ENCODE measurements at places on chromosomes 4 and X.
A peak's percentile ranks its signal among the peaks of the same experiment; 100 is the strongest.

DNA sequence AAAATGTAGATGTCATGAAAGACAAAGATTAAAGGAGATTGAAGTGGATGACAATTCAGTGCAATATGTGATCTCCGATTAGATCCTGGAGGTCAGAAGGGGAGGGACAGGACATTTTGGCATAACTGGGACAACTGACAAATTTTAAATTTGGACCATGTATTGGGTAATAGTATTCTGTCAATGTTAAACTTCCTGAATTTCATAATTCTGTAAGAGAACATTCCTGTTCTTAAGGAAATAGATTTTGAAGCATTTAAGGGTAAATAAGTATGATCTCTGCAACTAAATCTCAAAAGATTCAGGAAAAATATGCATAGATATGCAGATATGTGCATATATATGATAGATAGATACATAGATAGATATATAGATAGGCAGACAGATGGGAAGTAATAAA lies 11.0 kb downstream of the ODAPH start:
- DNase-seq = no peak

DNA sequence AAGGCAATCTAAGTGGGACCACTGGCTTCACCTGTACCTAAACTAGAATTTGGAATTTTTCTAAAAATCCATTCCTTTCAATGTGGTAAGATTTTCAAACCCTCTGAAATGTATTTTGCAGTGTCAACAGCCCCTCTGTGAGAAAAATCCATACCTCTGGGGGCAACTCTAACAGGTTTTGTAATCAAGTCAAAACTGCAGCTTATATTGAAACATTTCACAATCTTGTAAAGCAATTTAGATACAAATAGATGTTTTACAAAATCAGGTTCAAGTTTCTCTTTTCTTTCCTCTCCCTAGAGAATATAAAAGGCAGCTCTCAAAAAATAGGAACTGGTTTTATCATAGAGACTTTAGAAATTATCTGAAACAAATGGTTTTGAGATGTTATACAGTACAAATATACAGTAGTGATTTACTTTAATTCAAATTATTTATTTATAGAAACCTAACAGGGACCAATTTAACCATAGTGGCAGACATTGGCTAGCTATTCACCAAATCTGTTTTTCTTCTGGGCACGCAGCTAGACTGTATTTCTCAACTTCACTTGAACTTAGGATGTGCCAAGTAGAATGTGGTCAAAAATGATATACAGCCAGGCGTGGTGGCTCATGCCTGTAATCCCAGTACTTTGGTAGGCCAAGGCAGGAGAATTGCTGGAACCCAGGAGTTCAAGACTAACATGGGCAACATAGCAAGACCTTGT lies 36.3 kb upstream of the SPINK2 start:
- DNase-seq = no peak

- no peak for DNase-seq
Measured at GRCh38 chrX:10288373-10288975, 131.7 kb downstream of the CLCN4 start.

DNA sequence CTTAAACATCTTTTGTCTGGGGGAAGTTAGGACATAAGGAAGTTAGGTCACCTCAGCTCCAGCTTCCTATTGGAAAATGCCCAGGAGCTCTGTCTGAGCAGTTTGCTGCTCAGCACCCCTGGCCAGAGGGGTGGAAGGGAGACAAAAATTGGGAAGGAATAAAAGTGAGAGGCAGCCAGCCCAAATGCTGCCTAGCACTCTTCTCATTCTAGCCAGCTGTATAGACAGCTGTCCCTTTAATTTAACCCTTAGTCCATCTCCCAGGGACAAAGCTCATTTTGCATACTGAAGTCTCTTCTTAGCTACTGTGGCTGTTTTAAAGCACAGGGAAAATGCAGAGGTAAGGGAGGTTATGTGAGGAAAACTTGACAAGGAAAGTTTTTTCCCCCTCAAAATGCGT lies 89.5 kb upstream of the CITED1 start:
- no peak for DNase-seq

GRCh38 chr4:113355550-113356371 lies 306.3 kb downstream of the ANK2 start:
- peak; percentile 85 for DNase-seq

DNA sequence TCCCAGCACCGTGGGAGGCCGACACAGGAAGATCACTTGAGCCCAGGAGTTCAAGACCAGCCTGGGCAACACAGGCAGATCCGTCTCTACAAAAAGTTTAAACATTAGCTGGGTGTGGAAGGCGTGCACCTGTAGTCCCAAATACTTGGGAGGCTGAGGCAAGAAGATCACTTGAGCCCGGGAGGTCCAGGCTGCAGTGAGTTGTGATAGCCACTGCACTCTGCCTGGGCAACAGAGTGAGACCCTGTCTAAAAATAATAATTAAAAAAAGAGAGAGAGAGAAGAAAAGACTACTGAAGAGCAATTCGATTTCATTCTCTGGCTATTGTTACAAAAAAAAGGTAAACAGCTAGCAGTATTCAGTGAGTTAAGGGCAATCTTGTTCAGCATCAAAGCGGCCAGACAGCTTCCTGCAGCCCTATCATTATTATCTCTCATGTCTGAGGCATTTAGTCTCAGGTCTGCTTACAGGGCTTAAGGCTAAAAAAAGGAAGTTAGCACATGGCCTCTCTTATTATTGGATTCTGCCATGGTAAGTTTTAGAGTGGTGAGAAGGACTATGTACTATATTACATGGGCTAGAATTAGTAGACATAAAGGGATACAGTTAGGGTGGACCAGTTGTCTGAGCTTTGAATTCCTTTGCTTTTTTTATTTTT lies 37.9 kb downstream of the ARHGEF6 start:
- DNase-seq = no peak

GRCh38 chrX:121851033-121851432 lies 803.6 kb downstream of the GLUD2 start:
- peak; percentile 0 for DNase-seq

GRCh38 chrX:22366166-22366702 lies 93.5 kb downstream of the CBLL2 start:
- no peak for DNase-seq

DNA sequence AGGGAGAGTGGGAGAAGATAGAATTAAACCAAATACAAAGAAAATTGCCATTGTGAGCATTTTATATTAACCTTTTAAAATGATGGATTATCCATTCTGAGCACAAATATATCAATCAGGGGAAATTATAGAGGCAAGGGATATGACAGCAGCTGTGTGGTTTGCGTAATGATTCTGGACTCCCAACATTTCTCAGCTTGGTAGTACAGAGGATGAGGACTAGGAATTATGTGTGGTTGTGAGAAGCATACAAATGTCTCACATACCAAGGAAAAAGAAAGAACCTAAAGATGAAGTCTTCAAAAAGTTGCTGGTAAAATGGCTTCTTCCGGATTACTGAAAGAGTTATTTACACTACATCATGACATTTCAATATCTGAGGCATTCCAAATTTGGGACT lies 674.6 kb upstream of the NR3C2 start:
- no peak for DNase-seq

- peak; percentile 39 for DNase-seq
Measured at GRCh38 chrX:3811331-3812311, 98.2 kb upstream of the PRKX start.

- DNase-seq = peak; percentile 89
Measured at GRCh38 chr4:183182873-183183725, 84.0 kb downstream of the WWC2 start.

DNA sequence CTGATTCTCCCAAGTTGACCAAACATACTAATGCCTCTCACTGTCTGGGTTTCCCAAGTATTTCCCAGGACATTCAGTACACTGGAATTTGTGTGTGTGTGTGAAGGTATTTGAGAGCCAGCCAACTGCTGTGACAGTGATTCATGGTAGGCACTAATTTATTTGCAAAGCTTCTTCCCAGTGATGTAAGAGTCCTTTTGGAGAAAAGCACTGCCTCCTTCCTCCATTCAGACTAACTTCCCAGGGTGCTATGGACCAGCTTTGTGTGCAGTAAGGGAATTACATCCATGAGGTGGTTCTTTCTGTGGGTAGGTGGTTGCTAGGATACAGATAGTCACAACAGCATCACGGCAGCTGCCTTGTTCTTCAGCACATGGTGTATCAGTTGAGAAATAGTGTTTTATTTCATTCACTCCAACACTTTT lies 8.7 kb downstream of the EGF start:
- peak; percentile 82 for DNase-seq

DNA sequence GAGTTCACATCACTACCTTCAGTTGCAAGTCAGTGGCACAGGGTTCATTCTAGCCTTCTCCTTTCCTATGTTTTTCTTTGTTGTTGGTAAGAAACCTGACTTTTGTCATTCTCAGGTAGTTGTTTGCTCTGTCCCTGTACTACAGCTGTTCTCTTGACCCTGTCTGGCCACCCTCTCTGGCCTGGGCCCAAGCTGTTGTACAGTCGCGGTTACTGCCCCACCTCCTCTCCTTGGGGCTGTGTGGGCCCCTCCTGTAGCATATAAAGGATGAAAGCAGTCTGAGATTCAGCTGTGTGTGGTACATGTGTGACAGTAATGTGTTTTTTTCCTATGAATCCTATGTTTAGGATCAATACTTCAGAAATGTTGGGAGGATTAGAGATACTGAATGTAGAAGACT lies 12.5 kb downstream of the MOB1B start:
- DNase-seq = peak; percentile 5

DNA sequence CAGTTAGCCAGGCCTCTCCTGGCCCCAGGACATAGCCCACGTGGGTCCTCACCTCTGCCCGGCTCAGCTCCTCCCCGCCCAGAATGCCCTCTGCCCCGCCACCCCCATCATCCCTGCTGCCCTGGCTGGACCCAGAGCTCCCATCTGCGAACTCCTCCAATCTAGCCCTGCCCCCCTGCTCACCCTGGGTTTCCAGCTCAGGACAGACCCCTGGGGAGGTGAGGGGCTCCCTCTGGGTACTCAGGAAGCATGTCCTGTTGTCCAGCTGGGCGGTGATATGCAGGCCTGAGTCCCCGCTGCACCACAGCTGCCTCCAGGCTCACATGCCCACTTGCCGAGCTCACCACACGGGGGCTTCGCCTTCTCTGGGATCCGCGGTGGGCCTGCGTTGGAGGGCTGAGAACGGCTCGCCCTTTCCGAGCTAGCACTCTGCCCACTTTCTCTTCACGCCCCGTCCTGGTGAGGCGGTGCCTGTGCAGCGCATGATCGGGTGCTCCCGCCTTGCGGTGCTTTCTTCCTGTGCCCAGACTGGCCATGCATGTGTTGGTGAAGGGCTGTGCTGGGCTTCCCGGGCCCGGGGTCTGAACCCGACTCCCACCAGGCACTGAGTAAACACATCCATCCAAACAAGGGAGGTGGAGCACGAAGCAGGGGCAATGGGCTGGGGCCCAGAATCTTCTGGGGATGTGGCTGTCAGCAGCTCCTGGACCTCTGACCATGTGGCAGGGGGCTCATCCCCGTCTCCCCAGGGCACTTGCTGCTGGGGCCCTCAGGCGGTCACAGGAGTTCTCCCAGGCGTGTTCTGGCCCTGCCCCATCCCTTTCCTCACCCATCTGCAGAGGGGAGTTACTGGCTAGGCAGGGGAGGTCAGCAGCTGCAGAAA lies 74.3 kb downstream of the RGS12 start:
- DNase-seq = no peak

DNA sequence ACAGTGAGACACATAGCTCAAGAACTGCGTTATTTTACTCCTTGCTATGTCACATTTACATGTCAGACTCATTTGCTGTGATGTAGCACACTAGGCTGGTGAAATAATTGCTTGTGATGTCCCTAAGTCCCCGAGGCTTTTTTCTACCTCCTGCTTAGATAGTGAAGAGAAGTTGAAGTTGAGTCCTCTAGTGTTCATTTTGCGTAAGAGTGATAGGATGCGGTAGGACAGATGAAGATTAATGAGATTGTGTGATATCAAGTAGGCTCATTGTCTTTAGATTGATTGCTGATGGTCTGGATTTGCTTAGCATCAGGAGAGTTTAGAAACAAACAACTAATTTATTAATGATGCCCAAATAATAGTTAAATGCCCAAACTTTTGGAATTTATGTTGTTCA lies 173.6 kb upstream of the NUDT6 start:
- DNase-seq = peak; percentile 56

GRCh38 chrX:84248226-84248625 lies 60.2 kb upstream of the RPS6KA6 start:
- peak; percentile 79 for DNase-seq

DNA sequence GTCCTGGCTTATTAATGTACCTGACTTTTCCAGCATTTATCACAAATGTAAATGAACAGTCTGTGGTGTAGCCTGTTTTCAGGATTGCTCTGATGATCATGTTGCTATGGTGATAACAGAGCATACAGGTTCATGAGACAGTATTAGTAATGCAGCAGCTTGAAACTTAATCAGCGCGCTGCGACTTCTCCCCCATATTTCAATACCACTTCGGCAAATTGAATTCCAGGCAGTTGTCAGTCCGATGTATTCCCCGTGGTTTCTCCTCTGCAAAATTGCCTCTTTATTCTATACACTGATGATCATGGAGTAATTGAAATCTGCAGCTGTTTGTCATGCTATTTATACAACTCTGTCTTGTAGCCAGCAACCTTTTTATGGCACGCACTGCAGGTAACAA lies 239.3 kb downstream of the C4orf33 start:
- no peak for DNase-seq

DNA sequence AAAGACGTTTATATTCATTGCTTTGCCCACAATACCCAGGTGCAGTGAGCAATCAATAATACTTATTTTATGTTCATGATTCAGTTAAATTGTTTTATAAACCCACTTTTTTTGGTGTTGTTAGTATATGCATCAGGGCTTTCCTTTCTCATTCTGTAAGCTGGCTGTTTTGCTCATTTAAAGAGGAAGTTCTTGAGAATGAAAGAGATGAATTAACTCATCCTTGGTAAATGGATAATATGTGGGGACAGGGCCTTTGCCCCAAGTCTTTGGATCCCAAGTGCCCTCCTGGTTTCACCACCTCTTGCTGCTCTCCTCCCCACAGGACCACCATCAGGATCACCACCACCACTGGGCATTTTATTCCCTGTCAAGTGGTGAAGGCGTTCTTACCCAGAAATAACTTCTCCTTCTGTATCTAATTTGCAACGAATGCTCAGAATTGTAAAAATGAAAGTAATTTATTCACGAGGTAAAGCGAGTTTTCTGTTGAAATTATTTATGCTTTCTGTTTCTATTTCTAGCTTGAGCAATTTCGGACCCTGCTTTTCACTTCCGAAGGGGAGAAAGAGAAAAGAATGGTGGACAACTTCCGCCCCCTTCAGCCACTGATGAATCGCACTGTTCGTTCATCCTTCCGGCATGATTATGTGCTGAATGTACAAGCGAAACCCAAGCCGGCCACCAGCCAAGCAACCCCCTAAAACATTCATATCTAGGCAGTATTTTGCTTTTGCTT lies 8.2 kb upstream of the ZRSR2 start:
- no peak for DNase-seq

GRCh38 chr4:53192496-53192895 lies 173.4 kb downstream of the SCFD2 start:
- no peak for DNase-seq

DNA sequence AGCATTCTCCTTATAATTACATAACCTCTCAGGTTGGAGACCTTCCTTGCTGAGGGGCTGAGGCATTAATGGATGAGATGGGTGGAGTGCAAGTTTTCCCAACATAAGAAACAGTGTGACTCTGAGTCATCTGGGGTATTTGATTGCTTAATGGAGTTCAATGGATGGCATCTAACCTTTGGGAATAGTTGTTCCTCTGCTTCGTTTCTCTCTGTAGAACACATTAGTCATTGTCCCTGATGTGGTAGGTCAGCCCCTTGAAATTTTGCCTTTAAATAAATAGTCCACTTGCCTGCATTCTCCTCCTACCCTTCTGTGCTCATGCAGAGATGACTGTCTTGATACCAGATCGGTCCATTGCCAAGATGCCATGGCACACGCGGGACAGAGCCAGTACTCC lies 38.6 kb downstream of the SLITRK2 start:
- no peak for DNase-seq
